ENCODE measurements at places on chromosomes 4 and X.

DNA sequence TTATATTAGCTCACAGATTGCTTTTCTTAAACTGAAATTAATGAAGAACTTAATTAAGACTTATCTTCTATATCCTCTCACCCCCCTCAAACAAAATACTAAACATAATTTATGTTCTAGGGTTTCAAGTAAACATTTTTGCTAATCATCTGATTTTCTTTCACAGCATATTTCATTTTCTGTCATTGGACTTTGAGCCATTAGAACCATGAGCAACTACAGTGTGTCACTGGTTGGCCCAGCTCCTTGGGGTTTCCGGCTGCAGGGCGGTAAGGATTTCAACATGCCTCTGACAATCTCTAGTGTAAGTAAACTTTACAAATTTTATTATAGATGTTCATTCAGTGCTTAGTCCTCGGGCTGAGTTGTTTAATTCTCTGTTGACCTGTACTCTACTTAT lies 3.3 kb downstream of the PDLIM5 start:
- DNase-seq: no peak

GRCh38 chr4:145781351-145781750 lies 101.4 kb downstream of the C4orf51 start:
- DNase-seq: no peak

DNA sequence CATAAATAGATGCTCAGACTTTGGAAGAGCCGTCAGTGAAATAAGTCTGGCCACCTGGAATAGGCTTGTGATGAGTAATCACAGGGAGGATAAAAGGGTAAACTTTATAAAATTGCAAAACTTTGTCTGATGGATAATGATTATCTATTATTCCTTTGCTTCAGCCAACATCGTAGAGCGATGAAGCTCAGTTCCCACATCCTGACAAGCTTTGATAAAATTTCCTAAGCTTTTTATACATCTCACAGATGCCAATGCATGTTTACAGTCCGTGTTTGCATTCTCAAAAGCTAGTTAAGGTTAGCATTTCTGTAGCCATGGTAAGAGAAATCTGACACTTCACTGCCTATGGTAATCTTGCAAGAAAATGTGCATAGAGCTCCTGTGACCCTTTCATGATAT lies 15.4 kb upstream of the UGDH start:
- no peak for DNase-seq

- DNase-seq: no peak
Observed at GRCh38 chr4:68451246-68452211, 4.3 kb downstream of the TMPRSS11E start.

DNA sequence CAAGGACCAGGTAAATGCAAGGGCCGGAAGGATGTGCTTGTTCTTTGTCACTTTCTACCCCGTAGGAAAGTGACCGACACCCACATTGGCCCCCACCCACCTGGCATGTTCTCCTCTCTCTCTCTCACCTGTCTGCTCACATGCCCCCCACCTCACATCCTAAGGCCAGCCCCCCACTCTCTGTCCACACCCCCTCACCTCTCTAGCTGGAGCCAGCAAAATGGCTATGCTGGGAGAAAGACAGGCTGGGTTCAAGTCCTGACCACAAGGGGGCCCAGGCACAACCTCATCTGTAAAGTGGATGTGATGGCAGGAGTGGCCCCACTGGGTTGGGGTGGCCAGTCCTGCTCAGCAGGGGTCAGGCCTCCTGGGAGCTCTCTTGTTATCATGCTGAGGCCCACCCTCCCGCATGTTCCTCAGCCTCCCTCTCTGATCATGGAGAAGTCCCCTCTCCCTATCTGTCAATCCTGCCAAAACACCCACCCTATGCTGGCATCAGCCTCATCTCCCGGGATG lies 1.7 kb upstream of the PPP2R2C start:
- no peak for DNase-seq

- DNase-seq: no peak
Observed at GRCh38 chr4:1365271-1366178, 18.5 kb downstream of the UVSSA start.

GRCh38 chrX:51803833-51804232 lies 60.6 kb downstream of the GSPT2 start:
- DNase-seq: no peak

DNA sequence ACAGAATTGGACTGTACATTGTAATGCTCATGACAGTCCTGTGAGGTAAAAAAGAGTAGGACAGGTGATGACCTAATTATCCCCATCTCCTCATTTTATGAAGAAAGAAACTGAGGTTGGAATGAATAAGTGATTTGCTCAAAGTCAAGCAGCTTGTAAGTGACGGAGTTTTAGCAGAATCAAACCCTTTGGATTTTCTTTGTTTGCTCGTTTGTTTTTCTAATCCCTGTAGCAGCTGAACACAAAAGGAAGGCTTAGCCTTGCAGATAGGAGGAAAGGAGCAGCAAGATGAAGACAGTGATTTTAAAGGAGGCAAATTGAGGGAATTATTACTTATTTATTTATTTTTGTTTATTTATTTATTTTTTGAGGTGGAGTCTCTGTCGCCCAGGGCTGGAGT lies 528.4 kb upstream of the AMOT start:
- no peak for DNase-seq
